T-helper 2 cell (primary cell): ENCODE measurements at places on chromosomes 3 and 15.

GRCh38 chr3:158775426-158776410 lies 26.1 kb upstream of the MFSD1 start:
- DNase-seq: no peak

GRCh38 chr3:23711916-23712494 lies 93.8 kb upstream of the UBE2E1 start:
- no peak for DNase-seq

GRCh38 chr15:95520511-95520910 lies 810.0 kb upstream of the NR2F2 start:
- DNase-seq: no peak

GRCh38 chr15:70356919-70357318 lies 259.2 kb upstream of the TLE3 start:
- no peak for DNase-seq

DNA sequence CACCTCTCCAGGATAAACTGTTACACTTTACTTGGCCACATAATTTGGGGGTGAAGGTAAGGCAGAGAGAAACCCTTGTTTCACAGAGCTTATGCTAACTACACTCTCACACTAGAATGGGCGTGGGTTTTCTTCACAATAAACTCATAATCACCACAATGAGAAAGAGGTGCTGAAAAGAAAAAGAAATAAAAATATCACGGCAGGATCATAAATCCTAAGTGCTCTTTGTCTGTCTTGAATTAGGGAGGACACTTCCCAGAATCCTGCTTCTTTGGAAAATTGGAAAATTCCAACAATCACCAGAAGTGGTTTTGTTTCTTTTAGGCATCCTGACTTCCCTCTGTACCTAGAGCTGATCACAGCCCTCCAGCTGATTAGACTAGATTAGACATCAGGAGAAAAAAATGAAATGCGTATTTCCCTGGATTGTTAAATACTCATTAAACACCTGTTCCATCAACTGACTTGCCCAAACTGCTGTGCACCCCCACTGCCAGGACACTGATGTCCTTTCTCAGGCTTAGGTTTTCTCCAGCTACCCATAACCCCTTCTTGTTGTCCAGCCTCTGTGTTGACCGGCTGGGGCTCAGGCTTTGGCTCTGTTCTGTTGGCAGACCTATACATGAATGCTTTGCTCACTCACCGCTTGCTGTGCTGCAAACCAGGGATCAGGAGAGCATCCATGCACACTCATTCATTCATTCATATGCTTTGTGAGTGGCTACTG lies 41.6 kb upstream of the ACKR4 start:
- DNase-seq: no peak

DNA sequence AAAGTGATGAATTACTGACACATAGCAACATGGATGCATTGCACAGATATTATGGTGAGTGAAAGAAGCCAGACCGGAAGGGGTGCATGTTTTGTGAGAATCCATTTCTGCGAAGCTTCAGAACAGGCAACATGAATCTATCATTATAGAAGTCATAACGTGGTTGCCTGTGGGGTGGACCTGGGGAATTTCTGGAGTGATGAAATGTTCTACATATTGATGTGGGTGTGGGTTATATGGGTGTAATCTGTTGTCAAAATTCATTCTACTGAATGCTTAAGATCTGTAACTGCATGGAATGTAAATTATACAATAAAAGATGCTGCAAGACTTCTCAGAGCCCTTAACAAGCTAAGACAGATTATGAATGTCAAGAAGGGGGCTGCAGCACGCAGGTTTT lies 25.2 kb upstream of the TSPAN3 start:
- DNase-seq: no peak

DNA sequence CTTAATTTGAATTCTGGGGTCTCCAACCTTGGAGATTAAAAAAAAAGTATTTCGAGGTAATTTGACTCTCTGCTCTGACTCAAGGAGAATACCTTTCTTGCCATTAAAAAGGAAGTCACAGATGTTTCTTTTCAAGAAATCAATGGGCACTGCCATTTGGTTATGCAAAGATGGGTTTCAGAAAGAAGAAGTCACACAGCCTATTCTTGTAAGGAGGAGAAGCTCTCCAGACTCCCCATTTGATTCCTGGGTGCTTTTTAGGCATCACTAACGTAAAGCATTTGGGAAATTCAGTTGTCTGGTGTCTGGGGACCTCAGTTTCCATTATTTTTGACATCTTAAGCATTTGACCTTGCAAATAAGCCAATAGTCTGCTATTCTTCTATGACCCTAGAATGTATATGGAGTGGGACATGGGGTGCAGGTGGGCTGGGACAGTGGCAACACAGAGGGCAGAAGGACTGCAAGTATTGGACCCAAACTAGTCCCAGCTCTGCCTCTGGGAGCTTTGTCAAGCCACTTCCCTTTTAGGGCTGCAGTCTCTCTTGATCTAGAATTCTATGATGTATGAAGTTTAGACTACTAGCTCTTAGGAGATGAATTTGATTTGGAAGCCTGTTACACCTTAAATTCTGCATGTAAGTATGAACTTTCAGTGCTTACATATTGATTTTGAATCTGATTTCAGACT lies 27.8 kb downstream of the IL5RA start:
- no peak for DNase-seq

DNA sequence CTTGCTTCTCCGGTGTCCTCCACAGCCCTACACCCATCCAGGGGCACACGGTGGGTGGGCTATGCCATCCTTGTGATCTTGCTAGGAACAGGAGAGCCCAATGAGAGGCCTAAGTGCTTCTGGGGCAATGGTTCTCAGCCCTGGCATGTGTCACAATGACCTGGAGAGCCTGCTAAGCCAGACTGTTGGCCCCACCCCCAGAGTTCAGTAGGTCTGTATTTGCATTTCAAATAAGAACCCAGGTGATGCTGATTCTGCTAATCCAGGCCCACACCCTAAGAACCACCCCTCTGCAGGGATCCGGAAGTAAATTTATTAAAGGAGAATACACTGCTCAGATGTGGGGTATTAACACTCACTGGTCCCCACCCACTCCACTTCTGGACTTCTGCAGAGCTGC lies 57.9 kb downstream of the RORA start:
- no peak for DNase-seq

DNA sequence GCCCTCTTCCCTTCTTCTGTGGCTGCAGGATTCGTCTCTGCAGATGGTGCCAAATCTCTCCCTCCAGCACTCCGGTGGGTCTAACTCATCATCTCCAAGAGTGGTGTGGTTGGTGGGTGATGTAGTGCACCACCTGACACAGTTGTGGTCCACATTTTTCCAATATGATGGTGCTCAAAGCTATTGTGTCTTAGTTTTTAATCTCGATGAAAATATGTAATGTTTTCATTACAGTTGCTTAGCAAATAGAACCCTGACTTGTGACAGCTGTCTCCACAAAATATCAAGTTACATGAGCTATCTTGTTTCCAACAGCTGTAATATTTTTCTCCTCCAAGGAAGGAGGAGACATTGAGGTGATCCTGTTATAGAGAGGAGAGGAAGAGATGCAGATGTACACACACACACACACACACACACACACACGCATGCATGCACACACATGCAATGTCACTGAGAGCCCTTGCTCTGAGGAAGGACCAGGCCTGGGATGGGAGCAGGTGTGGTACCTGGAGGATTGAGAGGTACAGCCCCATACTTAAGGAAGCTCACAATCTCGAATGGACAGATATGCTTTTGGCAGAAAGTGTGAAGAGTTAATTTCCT lies 15.7 kb upstream of the ESYT3 start:
- no peak for DNase-seq

GRCh38 chr15:90860942-90861675 lies 7.3 kb upstream of the FURIN start:
- DNase-seq: no peak

- DNase-seq: no peak
Observed at GRCh38 chr3:175260145-175260794, 401.1 kb downstream of the NAALADL2 start.

DNA sequence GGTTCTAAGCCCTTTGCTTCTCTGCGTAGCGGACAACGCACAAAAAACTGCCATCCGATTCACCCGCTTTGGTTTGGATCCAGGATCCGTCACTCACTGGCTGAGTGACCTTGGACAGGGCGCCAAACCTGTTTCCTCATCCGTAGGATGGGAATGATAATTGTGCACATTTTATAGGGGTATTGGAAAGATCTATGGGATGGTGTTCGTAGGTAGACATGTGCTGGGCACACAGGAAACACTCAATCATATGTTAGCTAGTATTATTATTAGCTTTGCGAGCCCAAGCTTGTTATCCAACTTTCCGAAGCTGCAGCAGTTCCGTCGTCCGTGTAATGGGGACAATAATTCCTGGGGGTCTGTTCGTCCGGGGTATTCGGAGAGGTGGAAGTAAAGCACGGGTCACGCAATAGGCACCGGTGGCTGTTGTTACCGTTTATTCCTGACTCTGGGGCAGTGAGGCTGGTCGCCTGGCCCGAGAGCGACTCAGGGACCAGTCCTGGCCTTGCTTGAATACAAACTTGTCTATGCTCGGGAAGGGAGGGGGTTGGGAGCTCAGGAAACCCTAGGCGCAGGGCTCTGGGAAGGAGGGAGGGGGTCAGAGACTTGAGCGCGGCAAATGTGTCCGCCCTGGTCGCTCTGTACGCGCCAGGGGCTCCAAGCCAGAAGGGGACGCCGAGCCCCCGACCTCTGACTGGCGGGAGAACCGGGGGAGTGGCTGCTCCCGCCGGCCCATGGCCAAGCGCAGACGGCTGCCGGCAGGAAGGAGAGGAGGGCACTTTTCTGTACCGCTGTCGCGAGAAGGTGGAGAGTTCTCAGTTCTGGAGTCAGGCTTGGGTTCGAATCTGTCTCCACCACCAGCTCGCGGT lies 1.3 kb downstream of the SPSB4 start:
- DNase-seq: no peak

GRCh38 chr3:71311661-71312046 lies 271.9 kb downstream of the FOXP1 start:
- DNase-seq: no peak

GRCh38 chr3:151230646-151231045 lies 27.6 kb upstream of the GPR171 start:
- DNase-seq: no peak

- DNase-seq: no peak
Observed at GRCh38 chr3:108661699-108662098, 72.2 kb downstream of the DZIP3 start.

DNA sequence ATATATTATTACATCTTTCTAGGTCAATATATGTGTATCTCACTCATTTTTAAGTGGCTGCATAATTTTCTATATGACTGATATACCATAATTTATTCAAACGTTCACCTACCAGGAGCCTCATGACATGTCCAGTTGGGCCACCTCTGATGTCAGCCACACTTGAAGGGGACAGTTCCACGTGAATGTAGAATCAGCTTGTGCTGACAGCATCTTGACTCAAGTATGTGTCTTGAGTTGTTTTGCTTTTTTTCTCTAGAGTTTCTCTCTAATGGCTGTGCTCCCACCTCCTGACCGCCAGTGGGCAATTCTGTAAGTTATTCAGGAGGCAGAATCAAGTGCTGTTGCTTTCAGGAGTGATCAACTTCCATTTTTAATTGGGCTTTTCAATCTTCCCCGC lies 237.9 kb downstream of the NFKBIZ start:
- no peak for DNase-seq

GRCh38 chr3:13563911-13564310 lies 15.0 kb downstream of the FBLN2 start:
- DNase-seq: no peak

DNA sequence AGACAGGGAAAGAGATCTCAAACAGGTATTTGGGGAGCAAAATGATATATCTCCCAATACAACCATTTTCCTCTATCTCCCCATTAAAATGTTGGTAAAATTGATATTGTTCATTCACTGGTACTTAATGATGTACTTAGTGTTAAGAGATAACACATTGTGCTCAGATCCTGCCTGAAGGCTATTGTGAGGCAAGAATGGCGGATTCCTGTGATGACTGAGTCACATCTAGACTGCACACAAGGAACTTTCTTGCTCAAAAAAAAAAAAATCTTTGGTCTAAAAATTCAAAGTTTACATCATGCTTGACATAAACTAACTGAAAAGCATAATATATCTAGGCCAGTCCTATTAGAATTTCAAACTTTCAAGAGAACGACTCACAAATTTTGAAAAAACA lies 171.1 kb upstream of the TTC14 start:
- no peak for DNase-seq

DNA sequence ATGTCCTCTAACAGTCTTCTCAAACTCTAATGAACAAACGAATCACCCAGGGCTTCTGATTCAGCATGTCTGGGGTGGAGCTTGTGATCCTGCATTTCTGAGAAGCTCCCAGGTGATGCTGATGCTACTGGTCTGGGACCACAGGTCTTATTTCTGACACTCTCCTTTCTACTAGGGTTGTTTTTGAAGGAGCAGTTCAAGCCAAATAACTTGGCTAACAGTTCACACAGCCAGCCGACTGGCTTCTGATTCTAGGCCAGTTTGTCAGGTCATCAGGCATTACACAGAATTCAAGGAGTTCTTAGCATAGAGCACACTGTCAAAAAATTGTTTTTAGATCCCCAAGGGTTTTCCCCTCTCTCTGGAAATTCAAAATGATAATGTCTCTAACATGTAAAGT lies 100.7 kb downstream of the TIGIT start:
- no peak for DNase-seq

DNA sequence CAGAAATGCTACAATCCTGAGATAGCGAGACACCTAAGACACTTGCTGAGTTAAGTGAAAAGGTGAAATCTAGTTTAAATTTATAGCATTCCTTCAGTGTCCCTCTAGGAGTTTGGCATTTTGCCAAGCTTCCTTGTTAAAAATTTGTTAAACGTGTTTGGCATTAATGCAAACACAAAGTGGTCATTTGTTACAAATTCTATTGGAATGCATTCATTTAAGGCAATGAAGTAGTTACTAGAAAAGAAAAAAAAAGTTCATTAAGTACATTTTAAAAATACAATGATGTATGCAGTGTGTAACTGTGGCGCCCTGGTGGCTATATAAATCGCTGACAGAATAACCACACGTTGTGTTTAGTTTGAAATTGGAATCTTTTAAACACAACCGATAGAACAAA lies 31.3 kb upstream of the WNT5A start:
- DNase-seq: no peak

GRCh38 chr3:123283657-123284398 lies 82.1 kb downstream of the SEC22A start:
- no peak for DNase-seq

DNA sequence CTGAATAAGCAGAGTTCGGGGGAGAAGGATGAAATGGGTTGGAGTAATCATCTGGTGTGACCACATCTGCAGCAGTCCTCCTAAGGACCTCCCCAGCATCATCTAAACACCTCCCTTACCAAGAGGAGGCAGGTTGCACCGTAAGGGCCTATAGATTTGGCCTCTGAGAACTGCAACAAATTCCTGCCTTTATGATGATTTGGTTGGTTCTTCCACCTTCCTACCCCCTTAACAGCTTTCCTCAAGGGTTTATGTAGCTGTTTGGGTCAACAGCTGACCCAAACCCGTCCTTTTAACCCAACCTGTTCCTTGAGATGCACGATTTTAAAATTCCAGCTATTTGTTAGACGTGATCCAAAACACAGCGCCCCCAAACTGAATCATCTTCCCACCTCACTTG lies 58.2 kb downstream of the AAGAB start:
- no peak for DNase-seq

GRCh38 chr3:46857485-46858341 lies 5.5 kb downstream of the MYL3 start:
- no peak for DNase-seq

- peak; percentile 40 for DNase-seq
Observed at GRCh38 chr3:151439652-151440125, 21.2 kb downstream of the IGSF10 start.
